ENCODE measurements at places on chromosomes 1 and 21. TPM values are rescaled to one million over a fixed set of nuclear protein-coding genes. Genes with fewer than 3 reads are reported as not detected.

Gene PTAFR
- 1.8 TPM for total RNA-seq

Gene CYP4A11
- total RNA-seq, result not detected

Gene CGN
- 0.32 TPM for total RNA-seq

DNA sequence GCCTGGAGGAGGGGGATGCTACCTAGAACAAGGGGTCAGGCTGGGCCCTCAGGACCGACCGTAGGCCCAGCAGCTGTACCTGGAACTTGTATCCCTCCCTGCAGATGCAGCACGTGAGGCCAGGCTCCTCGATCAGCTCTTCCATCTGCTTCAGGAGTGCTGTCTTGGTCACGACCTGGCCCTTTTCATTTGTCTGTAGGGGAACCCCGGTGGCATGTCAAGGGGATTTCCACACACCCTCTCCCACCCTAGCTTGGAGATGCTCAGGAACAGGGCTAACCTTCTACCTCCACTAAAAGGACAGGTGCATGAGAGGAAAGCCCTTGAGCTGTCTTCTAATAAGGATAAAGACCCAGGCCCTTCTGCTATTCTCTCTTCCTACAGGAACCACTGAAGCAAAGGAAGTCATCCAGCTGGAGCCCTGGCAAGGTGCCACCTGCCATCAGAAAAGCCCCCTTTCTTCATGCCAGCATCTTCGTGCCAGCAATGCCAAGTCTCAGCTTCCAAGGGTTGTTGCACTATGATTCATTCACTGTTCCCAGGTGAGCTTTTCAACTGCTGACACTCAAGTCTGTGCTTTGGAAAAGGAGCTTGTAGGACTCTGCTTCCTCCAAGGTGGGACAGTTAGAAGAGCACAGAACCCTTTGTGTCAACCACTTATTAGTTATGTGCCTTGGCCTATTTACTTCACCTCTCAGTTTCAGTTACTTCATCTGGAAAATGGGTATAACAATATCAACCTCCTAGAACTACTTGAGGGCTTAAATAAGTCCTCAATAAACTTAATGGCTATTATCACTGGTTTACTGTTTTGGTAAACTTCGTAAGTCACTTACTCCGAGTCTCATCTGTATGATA is 122.1 kb downstream of the UBR4 start:
- DNase-seq, result no peak

DNA sequence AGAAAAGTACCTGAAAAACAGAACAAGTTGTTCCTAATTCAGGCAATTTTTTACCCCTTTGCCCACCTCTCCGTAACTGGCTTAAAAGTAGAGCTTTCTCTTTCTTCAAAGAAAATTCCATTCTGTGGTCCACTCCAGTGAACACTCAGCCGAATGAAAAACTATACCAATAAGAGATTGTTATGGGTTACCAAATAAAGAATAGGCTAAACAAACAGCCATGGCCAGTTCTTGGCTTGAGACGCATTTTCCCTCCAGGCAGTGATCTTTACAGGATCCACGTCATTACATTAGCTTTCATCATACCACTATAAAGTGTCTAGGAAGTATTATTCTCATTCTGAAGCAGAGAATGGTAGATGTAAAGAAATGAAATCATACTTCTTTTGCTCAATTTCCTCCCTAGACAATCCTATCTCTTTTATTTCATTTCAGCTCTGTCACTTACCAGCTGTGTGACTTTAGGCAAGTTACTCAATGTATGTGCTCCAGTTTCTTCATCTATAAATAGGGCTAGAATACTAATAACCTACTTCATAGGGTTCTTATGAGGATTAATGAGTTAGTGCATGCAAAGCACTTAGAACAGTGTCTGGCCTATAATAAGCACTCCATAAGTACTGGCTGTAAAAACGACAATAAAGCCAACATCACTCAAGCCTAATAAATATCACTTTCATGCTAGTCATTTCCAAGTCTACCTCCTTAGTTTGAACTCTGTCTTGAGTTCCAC is 26.5 kb upstream of the TRIM45 start:
- peak; percentile 84 for DNase-seq

- DNase-seq, result no peak
Measured at GRCh38 chr1:192571668-192572067, 3.9 kb upstream of the RGS1 start.
